Transverse colon (tissue), 4 donors: ENCODE measurements at places on chromosomes 7 and 10.

- DNase-seq, result no peak
Measured at GRCh38 chr7:40698214-40698920, 563.6 kb downstream of the SUGCT start.

GRCh38 chr7:48718731-48719378 lies 205.5 kb upstream of the CDC14C start:
- no peak for DNase-seq

- no peak for DNase-seq
Measured at GRCh38 chr7:92010215-92010614, 69.6 kb downstream of the AKAP9 start.

DNA sequence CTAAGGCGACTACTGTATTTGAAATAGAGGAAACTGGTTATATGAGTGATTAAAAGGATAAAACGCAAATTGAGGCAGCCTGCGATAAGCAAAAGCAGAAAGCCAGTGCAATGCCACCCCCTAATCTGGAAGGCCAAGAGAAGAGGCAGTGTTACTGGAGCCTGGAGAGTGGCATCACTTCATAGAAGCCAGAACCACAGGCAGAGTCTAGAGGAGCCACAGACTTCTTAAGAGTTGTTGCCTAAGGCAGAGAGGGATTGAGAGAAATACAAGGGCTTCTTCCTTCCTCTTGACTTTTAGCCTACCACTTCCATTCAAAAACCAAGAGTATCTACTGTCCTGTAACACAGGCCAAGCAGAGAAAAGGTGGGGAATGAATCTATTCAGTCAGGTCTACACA lies 94.9 kb upstream of the SKAP2 start:
- no peak for DNase-seq

DNA sequence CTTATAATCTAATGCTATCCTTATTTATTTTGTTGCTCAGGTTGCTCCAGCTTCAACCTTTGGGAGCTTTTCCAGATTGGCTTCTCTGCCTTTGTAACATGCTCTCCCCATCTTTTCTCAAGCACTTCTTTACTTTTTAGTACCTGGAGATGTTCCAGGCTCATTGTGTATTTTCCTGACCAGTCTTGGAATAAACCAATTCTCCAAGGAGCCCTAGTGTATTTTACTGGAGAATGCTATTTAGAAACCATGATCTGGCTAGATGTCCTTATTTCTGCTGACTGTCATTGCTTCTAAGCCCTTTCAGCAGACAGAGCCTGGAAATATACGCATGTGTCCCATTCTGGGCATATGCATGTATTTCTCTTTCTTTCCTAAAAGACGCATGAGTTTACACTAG lies 95.7 kb downstream of the EMX2 start:
- no peak for DNase-seq

GRCh38 chr10:59018977-59019376 lies 157.5 kb upstream of the PHYHIPL start:
- DNase-seq, result no peak

- no peak for DNase-seq
Measured at GRCh38 chr10:103127241-103127640, 65.8 kb downstream of the NT5C2 start.

- DNase-seq, result no peak
Measured at GRCh38 chr7:2818121-2818520, 26.0 kb downstream of the GNA12 start.

- DNase-seq, result peak; percentile 65
Measured at GRCh38 chr10:128220021-128220420, 93.8 kb upstream of the MKI67 start.

DNA sequence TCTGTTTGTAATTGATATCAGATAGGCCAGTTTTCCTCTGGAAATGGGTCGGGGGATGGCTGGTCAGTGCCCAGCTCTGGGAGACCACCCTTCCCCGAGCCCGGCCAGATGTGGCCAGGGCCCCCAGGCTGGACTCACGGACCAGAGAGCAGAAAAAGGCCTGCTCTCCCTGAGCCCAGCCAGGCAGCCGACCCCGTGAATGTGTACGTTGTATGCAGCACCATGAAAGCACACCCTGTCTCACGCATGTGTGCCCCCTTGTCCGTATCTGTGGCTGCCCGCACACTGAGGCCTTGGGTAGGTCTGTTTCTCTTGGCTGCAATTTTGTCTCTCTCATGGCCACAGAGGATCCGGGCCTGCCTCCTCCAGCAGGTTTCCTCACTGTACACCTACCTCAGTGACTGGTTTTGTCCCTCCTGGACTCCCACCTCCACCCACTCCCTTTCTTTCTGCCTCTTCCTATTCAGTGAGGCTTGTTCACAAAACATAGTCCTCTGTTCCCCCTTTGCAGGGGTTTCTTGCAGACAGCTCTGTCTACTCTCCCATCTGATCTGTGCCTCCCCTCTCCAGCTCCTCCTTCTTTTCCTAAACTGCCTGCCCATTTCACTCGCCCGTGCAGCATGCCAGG lies 23.6 kb upstream of the ANKRD2 start:
- DNase-seq, result no peak

GRCh38 chr7:141785706-141786552 lies 4.1 kb upstream of the TAS2R5 start:
- no peak for DNase-seq

- DNase-seq, result peak; percentile 13
Measured at GRCh38 chr7:25389489-25390106, 161.3 kb upstream of the NPVF start.

DNA sequence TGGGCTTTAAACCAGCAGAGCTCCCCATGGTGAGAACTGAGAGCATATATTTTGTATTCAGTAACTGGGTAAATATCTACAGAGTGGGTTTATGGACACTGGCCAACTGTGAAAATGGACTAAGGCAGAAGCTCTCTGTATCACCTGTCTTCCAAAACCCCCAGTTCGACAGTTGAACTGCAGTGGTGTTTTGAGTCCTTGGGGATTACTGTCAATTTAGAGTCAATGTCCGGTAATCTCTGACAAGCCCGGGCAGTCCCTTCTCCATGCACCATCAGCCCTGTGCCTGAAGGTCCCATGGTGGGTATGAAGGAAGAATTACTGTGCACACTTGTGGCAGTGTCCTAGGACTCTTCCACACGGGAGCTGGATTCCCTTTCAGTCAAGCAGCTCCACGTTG lies 235.0 kb downstream of the CCSER2 start:
- no peak for DNase-seq

- DNase-seq, result no peak
Measured at GRCh38 chr7:139695588-139695987, 82.2 kb downstream of the HIPK2 start.

DNA sequence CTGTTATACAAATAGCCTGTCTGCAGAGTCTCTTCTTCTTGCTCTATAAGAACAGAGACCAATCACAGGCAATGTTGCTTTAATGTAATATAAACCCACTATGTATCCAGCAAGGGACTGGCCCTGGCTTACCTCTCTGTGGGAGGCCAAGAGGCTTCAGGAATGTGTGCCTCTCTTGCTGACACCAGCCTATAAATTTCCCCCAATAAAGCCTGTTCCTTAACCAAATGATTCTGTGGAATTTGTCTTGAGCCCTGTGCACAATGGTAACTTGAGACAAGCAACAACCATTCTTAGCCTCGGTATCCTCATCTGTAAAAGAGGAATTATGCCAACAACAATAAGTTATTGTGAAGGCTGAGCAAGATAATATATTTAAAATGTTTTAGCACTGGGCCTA lies 563.7 kb downstream of the GRM8 start:
- no peak for DNase-seq

- DNase-seq, result no peak
Measured at GRCh38 chr7:78501064-78501463, 702.5 kb downstream of the PHTF2 start.

- no peak for DNase-seq
Measured at GRCh38 chr10:94427166-94427565, 24.8 kb downstream of the TBC1D12 start.

DNA sequence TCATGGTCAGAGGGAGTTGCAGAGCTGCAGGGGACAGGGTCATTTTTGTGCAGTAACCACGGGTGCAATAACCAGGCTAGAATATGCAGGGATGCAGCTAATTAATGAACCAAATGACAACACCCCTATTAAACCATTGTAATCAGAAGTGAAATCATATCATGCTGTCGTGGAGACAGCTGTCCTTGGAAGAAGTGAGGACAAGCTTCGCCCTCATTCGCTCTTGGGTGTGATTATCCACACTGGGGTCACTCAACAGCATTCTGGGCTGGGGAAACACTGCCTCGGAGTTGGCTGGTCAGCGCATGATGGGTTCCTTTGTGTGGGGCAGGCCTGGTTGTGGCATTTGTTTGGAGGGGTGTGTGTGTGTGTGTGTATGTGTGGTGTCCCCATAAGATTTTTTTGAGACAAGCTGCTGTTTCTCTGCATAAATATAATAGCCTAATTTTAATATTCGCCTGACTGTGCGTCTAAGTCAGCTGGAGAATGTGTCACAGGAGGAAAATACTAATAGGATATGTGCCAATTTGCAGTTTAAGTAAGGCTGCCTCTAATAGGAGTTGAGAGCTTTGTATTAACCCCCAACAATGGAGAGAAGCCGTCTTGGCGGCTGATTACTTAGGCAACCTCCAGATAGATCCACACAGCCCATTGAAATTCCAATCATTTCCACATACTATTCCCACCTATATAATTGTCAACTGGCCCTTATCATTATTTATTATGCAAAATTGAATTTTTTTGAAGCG lies 149.4 kb downstream of the DNAJB6 start:
- no peak for DNase-seq

DNA sequence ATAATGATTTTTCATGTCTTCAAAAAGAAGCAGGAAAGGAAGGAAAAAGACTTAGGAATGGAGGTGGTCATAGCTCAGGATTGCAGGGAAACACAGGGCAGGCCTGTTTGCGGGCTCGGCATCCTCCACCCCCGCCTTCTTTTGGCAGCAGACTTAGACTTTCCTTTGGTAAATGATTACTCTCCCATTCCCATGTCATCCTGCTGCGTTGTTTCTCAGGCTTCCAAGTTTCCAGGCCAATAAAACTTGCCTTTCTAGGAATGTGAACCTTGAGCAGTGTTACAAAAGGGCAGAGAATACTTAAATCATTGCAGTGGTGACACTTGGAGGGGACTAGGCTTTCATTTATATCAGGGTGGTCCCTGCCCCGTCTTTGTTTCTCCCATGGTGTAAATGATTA lies 34.0 kb upstream of the DGKB start:
- peak; percentile 7 for DNase-seq

DNA sequence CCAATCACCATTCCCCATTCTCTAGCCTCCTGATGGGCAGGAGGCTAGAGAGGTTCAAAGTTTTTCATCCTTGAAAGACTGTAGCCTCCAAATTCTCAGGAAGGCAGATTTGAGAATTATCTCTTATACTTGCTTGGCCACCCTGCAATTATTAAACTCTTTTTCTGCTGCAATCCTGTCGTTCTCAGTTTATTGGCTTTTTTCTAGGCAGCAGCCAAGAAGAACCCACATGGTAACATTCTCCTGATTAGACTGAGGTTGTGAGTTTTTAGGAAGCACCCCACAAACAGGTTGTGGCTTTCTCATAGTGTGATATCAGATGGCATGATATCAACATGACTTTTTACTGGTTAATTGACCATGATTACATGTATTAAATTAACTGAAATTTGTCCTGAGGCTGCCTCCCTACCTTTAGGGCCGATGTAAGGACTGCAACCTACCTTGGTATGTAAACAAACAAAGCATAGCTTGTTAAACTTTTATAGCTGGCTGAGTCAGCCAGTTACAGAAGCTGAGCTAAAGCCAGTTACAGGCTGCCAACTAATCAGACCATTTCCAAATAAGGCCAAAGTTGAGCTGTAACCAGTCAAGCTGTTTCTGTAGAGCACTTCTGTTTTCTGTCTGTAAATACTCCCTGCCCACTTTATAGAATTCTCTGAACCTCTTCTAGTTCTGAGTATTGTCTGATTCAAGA lies 3.2 kb upstream of the ZNF248 start:
- peak; percentile 10 for DNase-seq

DNA sequence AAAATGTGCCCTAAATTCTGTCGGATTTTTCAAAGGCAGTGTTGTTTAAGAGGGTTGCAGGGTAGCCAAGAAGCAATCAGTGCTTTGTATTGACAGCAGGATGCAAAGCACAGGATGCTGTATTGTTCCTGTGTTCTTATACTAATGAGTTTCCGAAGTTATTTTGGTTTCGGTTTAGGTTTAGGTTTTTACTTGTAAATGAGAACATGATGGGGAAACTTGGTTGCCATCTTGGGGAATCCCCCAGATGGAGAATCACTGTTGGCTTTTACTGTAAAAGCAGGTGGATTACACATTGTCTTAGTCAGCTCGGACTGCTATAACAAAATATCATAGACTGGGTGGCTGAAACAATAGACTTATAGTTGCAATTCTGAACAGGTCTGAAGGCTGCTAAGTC lies 72.1 kb downstream of the INHBA start:
- no peak for DNase-seq

DNA sequence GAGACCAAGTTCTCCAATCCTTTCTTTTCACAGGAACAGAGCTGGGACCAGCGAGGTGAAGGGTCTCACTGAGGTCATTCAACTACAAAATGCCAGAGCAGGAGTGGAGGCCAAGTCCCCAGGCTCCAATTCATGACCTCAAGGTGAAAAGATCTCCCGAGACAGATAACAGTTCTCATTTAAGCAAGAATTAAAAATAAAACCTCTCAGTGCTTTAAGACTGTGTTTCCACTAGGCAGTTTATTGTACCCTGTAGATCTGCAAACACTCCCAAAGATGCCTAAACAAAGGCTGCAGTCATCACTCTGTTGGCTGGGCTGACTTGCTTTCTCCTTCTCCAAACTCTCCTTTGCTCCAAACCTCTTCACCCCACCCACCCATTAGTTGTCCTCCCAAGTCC lies 74.8 kb upstream of the CXCL12 start:
- DNase-seq, result no peak

- DNase-seq, result no peak
Measured at GRCh38 chr7:80088705-80089104, 45.9 kb upstream of the GNAI1 start.

GRCh38 chr7:522071-522950 lies 2.7 kb upstream of the PDGFA start:
- peak; percentile 65 for DNase-seq

DNA sequence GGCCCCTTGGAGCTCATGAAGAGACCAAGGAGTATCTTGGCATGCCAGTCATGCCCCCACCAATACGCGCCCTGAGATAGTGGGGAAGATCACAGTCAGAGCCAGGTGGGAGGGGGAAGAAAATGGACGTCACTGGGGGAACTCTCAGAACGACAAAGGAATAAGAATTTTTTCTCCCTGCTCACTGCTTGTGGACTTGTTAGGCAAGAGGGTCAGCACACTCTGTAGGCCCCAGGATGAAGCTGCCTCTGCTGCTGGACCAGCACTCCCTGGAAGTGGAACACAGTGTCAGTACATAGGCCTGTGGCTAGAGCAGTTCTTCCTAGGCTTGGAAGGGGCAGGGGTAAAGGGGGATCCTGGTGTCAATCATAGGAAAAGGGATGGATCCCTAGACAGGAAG lies 46.5 kb downstream of the DRGX start:
- DNase-seq, result no peak

DNA sequence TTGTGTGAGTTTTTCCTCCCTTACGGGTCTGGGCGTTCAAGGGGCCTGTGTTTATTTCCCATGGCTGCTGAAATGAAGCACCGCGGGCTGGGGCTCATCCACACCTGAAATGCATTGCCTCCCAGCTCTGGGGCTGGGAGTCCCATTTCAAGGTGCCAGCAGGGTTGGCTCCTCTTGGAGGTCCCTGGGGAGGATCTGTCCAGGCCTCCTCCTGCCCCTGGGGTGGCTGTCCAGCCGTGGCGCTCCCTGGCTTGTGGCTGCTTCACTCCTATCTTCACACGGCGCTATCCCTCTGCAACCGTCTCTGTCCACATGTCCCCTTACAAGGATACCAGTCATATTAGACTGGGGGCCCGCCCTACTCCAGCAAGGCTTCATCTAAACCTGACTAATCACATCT lies 41.1 kb upstream of the CNPY1 start:
- no peak for DNase-seq
